Smooth muscle cell of the pulmonary artery (primary cell): ENCODE measurements at places on chromosomes 3 and 15. TPM values are rescaled to one million over a fixed set of nuclear protein-coding genes. Genes with fewer than 3 reads are reported as not detected.

The STRIT1 gene
- total RNA-seq = not detected in 2 replicates

The SLCO2A1 gene
- under 0.01 TPM in 2 replicates for total RNA-seq

The HYAL3 gene
- total RNA-seq = 10.6 and 10.8 TPM in 2 replicates

The CELSR3 gene
- total RNA-seq = 0.91 and 2.9 TPM in 2 replicates

The WNT5A gene
- 12.4 and 80.7 TPM in 2 replicates for total RNA-seq

The PDE8A gene
- 30.5 and 33.7 TPM in 2 replicates for total RNA-seq

The NMNAT3 gene
- 0.46 and 0.98 TPM in 2 replicates for total RNA-seq

The SYNPR gene
- total RNA-seq = not detected in 2 replicates

The DGKG gene
- total RNA-seq = 1.2 and 4.0 TPM in 2 replicates

The DOCK3 gene
- total RNA-seq = 0.26 and 0.30 TPM in 2 replicates

The ITPR1 gene
- total RNA-seq = 126 and 141 TPM in 2 replicates

The CTXN2 gene
- not detected in 2 replicates for total RNA-seq

The SGO1 gene
- 0.83 and 2.2 TPM in 2 replicates for total RNA-seq

The CD200 gene
- total RNA-seq = 12.3 and 12.8 TPM in 2 replicates

The APH1B gene
- 14.4 and 18.6 TPM in 2 replicates for total RNA-seq

The CEP152 gene
- total RNA-seq = 2.8 and 5.0 TPM in 2 replicates

The KBTBD13 gene
- not detected in 2 replicates for total RNA-seq

The GLDN gene
- 3.3 and 3.7 TPM in 2 replicates for total RNA-seq

The IL5RA gene
- not detected in 2 replicates for total RNA-seq

The TF gene
- 0.20 and 0.43 TPM in 2 replicates for total RNA-seq
